ENCODE measurements at places on chromosomes 4 and X. TPM values are rescaled to one million over a fixed set of nuclear protein-coding genes. Genes with fewer than 3 reads are reported as not detected.
A peak's percentile ranks its signal among the peaks of the same experiment; 100 is the strongest.

FGFBP1 gene
- not detected for total RNA-seq

DNA sequence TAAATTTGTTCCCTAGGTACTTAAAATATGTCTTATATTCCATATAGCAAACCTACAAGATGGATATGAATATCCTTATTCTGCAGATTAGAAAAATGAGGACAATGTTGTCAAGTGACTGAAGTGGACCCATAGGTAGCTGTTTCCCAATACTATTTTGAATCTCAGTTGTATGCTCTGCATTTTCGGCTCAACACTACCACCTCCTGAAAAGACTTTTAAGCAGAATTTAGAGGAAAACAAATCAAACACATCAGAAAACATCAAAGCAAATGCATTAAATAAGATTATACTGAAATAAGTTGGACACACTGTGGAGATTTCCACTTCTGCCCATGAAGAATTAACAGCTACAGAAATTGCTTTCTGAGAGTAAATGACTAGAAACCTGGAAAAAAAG lies 488.7 kb downstream of the TRIML1 start:
- no peak for DNase-seq
- H3K36me3 ChIP-seq, result peaks cover 4% of the 10 kb centered on the region
- no peak overlapping the region for H3K27ac ChIP-seq
- H3K4me3 ChIP-seq, result no peak overlapping the region

GRCh38 chr4:52684896-52685295 lies 25.8 kb upstream of the USP46 start:
- no peak overlapping the region for H3K4me3 ChIP-seq
- H3K27ac ChIP-seq, result no peak overlapping the region
- no peaks in the 10 kb centered on the region for H3K36me3 ChIP-seq
- peaks cover 3% of the 10 kb centered on the region for H3K27me3 ChIP-seq

- H3K27me3 ChIP-seq, result no peaks in the 10 kb centered on the region
- no peaks in the 10 kb centered on the region for H3K36me3 ChIP-seq
- peak overlapping the region; percentile 54 for H3K27ac ChIP-seq
- H3K4me3 ChIP-seq, result no peak overlapping the region
Measured at GRCh38 chr4:54498661-54499111, 159.1 kb upstream of the KIT start.

UBE2D3 gene
- 426 TPM for total RNA-seq

ATP8A1 gene
- 2.1 TPM for total RNA-seq

GC gene
- total RNA-seq, result not detected

DNA sequence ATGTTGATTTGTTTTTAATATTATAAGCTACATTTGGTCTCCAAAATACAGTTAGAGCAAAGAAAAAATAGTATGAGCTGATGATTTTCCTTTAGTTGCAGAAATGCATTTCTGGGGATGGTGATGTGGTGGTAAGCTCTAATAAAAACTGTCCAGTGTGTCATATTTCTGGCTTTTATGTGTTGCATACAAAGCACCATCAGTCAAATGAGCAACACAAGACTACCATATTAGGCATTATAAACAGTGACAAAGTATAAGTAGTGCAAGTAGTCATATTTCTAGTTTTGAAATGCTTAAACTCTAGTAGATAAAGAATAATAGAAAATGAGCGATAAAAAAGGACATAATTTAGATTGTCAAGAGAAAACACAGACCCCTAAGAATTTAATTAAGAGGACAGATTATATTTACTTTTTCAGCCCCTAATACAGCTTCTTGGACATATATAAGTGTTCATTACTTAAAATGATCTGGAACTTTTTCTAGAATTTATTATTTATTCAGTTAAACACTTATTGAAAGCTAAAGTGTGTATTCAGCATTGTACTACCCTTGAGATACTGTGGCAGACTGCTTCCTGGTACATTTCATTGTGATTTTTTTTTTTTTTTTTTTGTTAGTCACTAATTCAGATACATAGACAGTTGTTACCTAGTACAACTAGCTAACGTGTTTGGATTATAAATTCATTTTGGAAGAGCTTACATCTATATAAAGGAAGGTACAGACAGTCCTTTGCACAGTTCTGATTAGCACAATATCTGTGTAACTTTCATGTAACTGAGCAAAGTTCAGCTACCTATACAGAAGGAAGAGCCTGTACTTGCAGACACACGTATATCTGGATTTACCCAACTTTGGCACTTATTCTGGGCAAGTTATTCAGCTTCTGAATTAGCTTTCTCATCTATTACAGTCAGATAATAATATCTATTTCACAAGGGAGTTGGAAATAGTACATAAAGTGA lies 22.3 kb downstream of the RAP1GDS1 start:
- H3K36me3 ChIP-seq, result no peaks in the 10 kb centered on the region
- DNase-seq, result no peak
- no peaks in the 10 kb centered on the region for H3K27me3 ChIP-seq
- peak overlapping the region; percentile 21 for H3K27ac ChIP-seq
- no peak overlapping the region for H3K4me3 ChIP-seq
- peaks cover 7% of the 10 kb centered on the region for H3K4me1 ChIP-seq

DNA sequence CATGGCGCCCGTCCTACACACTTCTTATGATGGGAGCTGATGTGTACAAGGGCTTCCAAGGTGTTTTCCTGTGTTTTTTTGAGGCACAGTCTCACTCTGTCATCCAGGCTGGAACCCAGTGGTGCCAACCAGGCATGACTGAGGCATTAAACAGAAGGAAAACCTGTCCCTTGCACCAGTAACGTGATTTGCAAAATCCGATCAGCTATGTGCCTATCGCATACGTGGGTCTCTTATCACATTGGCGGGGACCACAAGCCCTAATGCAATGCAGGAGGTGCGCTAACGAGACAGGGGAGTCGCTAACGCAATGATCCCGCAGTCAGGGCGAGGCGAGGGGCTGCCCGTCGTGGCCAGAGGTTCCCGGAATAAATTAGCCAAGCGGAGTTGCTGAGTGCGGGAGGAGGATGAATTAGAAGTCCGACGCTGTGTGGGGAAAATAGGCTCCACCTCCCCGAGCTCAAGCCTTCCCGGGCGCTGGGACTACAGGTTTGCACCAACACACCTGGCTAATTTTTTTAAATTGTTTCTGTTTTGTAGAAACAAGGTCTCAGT lies 162.7 kb downstream of the SHOX start:
- no peak overlapping the region for H3K27ac ChIP-seq
- no peak for DNase-seq
- no peaks in the 10 kb centered on the region for H3K27me3 ChIP-seq
- no peak overlapping the region for H3K4me3 ChIP-seq
- H3K4me1 ChIP-seq, result no peaks in the 10 kb centered on the region

- no peaks in the 10 kb centered on the region for H3K27me3 ChIP-seq
- peak; percentile 25 for DNase-seq
- no peak overlapping the region for H3K4me3 ChIP-seq
Measured at GRCh38 chr4:2796849-2797544, 4.1 kb downstream of the SH3BP2 start.

DNA sequence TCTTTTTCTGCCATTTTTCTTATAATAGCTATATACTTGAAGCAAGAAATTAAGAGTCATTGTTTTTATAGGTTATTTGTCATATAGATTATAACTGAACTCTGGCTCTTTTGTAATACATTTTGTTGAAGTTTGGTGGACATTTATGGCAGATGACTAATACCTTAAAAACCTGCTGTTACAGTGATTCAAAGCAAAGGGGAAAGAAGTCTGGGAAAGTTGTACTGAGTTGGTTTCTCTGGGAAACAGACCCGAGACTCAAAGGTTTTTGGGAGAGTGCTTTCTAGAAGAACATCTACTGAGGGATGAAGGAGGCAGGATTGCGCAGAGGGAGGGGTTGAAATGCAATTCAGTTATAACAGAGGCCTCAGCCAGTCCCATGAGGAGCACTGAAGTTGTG lies 35.9 kb downstream of the NAP1L5 start:
- peaks cover 42% of the 10 kb centered on the region for H3K4me1 ChIP-seq
- H3K27me3 ChIP-seq, result no peaks in the 10 kb centered on the region
- H3K4me3 ChIP-seq, result peak overlapping the region; percentile 22
- no peaks in the 10 kb centered on the region for H3K36me3 ChIP-seq
- peak overlapping the region; percentile 99 for H3K27ac ChIP-seq
- DNase-seq, result no peak

DNA sequence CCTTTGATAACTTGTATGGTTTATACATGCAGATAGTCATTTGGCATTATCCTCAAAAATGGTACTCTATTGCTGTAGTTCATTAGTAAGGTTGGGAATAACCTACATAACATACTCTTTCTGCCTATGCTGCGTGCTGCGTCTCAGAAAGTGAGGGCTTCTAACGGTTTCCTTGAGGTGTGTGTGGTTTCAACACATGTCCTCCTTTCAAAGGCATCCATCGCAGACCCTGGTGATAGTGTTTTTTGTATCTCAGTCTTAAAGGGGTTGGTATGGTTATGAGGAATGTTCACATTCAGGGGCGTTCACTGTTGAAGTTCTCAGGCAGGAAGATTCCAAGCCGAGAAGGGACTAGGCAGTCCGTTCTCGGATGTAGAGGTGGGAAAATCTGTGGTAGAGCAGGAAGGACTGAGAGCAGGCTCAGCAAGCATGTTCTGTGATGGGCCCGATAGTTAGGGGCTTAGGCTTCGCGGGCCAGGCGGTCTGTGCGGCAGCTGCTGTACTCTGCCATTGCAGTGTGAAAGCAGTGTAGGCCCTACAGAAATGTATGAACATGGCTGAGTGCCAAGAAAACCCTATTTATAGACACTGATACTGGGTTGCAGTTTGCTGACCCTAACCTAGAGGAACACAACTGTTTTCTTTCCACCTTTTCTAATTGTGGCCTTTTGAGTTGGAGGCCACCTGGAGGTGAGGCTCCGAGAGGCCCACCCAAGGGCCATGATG lies 123.2 kb downstream of the GPR143 start:
- no peak overlapping the region for H3K4me3 ChIP-seq
- H3K27me3 ChIP-seq, result no peaks in the 10 kb centered on the region

DNA sequence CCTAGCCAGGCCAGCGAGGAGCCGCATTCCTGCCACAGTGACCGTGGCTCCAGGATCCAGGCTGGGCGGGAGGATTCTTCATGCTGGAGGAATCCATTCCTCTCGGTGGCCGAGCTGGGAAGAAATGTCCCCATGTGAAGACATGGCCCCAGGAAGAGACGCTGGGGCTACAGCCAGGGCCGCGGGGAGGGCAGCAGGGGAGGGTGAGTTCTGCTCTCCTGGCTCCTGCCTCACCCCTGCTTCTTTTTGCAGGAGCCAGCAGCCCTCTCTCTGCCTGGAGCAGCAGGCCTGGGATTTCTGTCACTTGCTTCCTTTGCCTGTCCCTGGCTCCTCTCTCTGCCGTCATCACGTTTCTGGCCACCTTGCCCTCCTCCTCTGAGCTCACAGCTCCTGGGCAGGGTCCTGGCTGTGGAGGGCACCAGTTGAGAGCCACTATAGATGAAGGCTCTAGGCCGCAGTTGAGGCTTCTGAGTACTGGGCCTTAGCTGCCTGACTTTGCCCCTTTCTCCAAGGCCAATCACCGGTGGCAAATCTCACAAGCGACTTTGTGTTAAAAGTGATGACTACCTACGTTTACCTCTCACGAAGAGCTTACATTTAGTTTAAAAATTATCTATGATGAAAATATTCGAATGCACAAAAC lies 48.3 kb downstream of the ENPP6 start:
- DNase-seq, result no peak
- H3K27me3 ChIP-seq, result no peaks in the 10 kb centered on the region
- H3K4me1 ChIP-seq, result no peaks in the 10 kb centered on the region
- no peak overlapping the region for H3K4me3 ChIP-seq
- H3K27ac ChIP-seq, result no peak overlapping the region

- no peak overlapping the region for H3K27ac ChIP-seq
- H3K27me3 ChIP-seq, result no peaks in the 10 kb centered on the region
- no peaks in the 10 kb centered on the region for H3K36me3 ChIP-seq
- DNase-seq, result no peak
- H3K4me1 ChIP-seq, result peaks cover 5% of the 10 kb centered on the region
Measured at GRCh38 chr4:137226221-137226620, 306.1 kb downstream of the PCDH18 start.

RPGR gene
- total RNA-seq, result 8.0 TPM

- H3K4me3 ChIP-seq, result no peak overlapping the region
- no peaks in the 10 kb centered on the region for H3K4me1 ChIP-seq
- peak; percentile 60 for DNase-seq
- no peaks in the 10 kb centered on the region for H3K36me3 ChIP-seq
Measured at GRCh38 chrX:93422693-93423092, 250.7 kb downstream of the NAP1L3 start.

- no peaks in the 10 kb centered on the region for H3K27me3 ChIP-seq
- no peak overlapping the region for H3K4me3 ChIP-seq
Measured at GRCh38 chr4:110184140-110184790, 14.2 kb downstream of the ELOVL6 start.

DNA sequence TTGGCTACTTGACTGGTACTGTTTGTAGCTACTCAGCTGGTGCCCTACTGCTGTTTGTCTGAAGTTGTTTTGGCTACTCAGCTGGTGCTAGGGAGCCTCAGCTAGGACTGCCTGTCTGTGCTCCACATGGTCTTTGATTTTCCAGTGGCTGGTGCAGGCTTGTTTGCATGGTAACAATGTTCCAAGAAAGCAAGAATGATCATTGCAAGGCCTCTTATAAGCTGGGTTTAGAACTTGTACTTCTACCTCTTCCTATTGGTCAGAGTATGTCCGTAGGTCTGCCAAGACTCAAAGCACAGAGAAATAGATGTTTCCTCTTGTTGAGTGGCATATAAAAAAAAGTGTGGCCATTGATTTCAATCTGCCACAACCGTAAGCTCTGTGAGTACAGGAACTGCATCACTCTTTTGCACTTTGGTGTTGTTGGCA lies 17.6 kb downstream of the NFKB1 start:
- H3K4me1 ChIP-seq, result no peaks in the 10 kb centered on the region
- H3K27me3 ChIP-seq, result no peaks in the 10 kb centered on the region
- H3K36me3 ChIP-seq, result no peaks in the 10 kb centered on the region
- H3K4me3 ChIP-seq, result no peak overlapping the region

DMD gene
- 13.8 TPM for total RNA-seq

DNA sequence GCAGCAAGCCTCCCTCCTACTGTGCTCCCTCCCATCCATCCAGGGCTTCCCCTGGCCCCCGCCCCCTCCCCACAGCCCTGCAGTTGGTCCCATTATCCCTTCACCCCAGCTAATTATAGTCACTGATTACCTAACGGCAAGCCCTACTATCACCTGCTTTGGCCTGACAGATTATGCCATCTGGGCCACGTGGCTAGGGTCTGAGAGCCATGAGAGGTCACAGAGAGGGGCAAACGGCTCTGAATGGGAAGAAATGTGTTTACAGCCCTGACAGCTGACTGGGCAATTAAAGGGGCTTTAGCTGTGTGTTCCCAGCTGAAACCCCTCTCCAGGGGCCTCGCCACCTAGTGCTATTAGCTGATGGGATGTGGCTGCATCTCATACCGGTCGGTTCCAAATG lies 134.4 kb upstream of the CPEB2 start:
- H3K4me3 ChIP-seq, result no peak overlapping the region
- no peak for DNase-seq
- no peaks in the 10 kb centered on the region for H3K27me3 ChIP-seq
- no peaks in the 10 kb centered on the region for H3K4me1 ChIP-seq

GLRA2 gene
- total RNA-seq, result not detected

SRPX gene
- total RNA-seq, result 93.1 TPM

FAT1 gene
- 474 TPM for total RNA-seq

HGFAC gene
- not detected for total RNA-seq

DNA sequence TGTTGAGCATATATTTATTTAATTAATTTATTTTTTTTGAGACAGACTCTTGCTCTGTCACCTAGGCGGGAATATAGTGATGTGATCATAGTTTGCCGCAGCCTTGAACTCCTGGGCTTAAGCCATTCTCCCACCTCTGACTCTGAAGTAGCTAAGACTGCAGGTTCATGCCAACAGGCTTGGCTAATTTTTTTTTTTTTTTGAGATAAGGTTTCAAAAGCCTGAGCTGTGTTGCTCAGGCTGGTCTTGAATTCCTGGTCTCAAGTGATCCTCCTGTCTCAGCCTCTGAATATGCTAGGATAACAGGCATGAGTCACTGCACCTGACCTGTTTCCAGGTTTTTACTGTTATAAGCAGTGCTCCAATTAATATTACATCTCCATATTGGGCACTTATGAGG lies 4.8 kb downstream of the ADD1 start:
- H3K4me3 ChIP-seq, result no peak overlapping the region
- H3K27ac ChIP-seq, result no peak overlapping the region
- H3K27me3 ChIP-seq, result no peaks in the 10 kb centered on the region
- peaks cover 13% of the 10 kb centered on the region for H3K4me1 ChIP-seq
- DNase-seq, result peak; percentile 50
